CD4-positive, alpha-beta memory T cell (primary cell): ENCODE measurements at places on chromosomes 2 and 18. TPM values are rescaled to one million over a fixed set of nuclear protein-coding genes. Genes with fewer than 3 reads are reported as not detected.
A peak's percentile ranks its signal among the peaks of the same experiment; 100 is the strongest.

Gene FBXO11
- total RNA-seq: 87.3 TPM

DNA sequence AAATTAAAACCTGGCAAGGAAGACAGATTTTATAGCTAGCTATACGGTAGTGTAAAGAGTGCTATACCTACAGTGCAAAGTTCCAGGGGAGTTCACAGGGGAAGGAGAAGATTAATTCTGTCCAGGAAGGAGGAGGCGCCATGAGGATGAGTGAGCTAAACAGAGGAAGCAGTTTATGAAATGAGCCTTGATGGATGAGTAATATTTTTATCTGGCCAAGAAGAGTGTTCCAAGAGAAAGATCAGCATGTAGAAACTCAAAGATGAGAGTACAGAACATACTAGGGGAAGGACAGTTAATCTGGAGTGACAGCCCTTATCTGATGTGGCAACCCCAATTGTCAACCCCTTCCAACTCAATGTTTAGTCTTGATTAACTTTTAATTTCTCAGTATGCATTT, 54.8 kb downstream of the CDH20 start:
- H3K4me3 ChIP-seq: no peak overlapping the region
- no peak overlapping the region for H3K27ac ChIP-seq
- H3K36me3 ChIP-seq: no peaks in the 10 kb centered on the region
- H3K27me3 ChIP-seq: no peaks in the 10 kb centered on the region
- no peak for DNase-seq
- H3K4me1 ChIP-seq: no peaks in the 10 kb centered on the region

- H3K36me3 ChIP-seq: no peaks in the 10 kb centered on the region
- H3K27ac ChIP-seq: no peak overlapping the region
- no peaks in the 10 kb centered on the region for H3K27me3 ChIP-seq
- no peak for DNase-seq
Observed at GRCh38 chr2:176865336-176865735, 347.3 kb upstream of the HNRNPA3 start.

DNA sequence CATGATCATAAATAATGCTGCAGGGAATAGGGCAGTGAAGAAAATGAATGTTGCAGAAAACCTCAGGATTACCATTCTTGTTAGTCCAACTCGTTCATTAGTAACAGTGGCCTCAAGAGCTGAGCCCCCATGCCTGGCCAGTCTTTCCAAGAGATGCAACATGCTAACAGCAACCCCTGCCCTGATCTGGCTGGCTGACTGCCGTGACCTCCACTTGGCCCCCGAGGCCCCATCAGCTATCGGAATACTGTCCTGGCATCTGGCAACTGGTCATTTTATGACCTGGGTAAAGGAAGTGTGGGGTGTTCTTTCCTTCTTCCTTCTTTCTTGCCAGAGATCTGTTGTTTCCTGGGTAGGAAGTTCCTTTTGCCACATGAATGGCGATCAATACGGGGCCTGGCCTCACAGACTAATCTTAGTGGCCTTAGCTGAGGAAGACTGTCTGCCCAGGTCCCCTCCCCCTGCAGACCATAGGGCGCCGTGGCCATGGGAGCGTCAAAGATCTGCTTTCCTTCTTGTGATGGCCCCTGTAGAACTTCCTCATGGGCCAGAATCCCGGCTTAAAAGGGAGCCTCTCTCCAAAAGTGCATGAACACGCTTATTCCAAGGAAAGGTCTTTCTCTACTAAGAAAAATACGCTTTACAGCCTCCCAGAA, 10.6 kb upstream of the TRABD2A start:
- H3K27ac ChIP-seq: no peak overlapping the region
- no peak overlapping the region for H3K4me3 ChIP-seq
- H3K4me1 ChIP-seq: peaks cover 51% of the 10 kb centered on the region
- no peak for DNase-seq
- no peaks in the 10 kb centered on the region for H3K36me3 ChIP-seq
- no peaks in the 10 kb centered on the region for H3K27me3 ChIP-seq

Gene AQP4
- total RNA-seq: not detected

Gene DHRS9
- total RNA-seq: 0.44 TPM

Gene REG3A
- not detected for total RNA-seq

Gene TSHZ1
- total RNA-seq: 32.0 TPM

DNA sequence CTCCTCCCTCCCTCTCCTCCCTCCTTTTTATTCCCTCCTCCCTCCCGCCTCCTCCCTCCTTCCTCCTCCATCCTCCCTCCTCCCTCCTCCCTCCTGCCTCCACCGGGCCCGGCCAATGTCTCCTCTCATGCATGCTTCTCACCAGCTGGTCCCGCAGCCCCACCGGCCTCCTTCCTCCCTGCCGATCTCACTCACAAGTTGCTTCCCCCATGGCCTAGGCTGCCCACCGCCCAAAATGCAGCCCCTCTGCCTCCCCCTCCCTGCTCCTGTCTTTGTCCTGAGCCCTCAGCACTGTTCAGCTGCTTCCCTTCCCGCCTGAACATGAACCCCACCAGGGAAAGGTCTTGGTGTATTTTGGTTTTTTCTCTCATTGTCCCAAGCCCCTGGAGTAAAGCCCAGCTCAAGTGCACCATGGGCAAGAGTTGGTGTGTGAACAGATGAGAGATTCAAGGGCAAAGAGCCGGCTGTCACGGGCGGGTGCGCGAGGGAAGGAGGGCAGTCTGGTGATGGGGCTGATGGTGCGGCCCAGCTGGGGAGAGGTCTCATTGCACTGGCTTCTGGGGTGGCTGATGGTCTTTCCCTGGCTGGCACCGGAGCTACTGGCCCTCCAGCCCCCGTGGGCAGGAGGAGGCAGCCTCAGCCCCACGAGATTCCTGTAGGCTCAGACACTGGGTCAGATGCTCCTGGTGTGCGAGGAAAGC, 117.6 kb downstream of the TWIST2 start:
- peaks cover 3% of the 10 kb centered on the region for H3K27me3 ChIP-seq
- H3K27ac ChIP-seq: no peak overlapping the region
- no peaks in the 10 kb centered on the region for H3K4me1 ChIP-seq
- H3K4me3 ChIP-seq: no peak overlapping the region

Gene IHH
- 0.17 TPM for total RNA-seq

Gene SIX3
- not detected for total RNA-seq

DNA sequence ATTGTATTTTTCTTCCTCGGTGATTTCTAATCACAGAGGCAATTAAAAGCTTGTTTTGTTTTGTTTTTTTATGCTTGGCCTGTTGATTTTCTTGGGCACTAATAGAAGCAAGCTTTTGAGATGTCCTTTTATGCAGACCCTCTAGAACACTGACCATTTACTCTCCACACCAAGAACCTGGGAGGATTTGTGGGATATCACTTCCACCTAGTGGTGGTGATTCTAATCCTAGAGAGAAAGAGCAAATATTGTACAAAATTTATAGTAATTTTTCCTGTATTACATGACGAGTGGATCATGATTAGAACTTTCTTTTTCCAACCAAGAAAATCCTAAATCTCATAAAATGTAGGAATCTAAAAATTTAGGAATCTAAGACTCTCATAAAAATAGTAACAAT, 23.4 kb downstream of the NEMP2 start:
- H3K27ac ChIP-seq: no peak overlapping the region
- no peak overlapping the region for H3K4me3 ChIP-seq
- H3K36me3 ChIP-seq: peaks cover 8% of the 10 kb centered on the region
- peaks cover 15% of the 10 kb centered on the region for H3K4me1 ChIP-seq

- H3K36me3 ChIP-seq: no peaks in the 10 kb centered on the region
- DNase-seq: no peak
- no peaks in the 10 kb centered on the region for H3K27me3 ChIP-seq
- H3K27ac ChIP-seq: no peak overlapping the region
Observed at GRCh38 chr2:131035826-131036231, 57.4 kb downstream of the FAM168B start.

GRCh38 chr2:165406173-165406572, 63.3 kb upstream of the CSRNP3 start:
- no peaks in the 10 kb centered on the region for H3K36me3 ChIP-seq
- no peaks in the 10 kb centered on the region for H3K27me3 ChIP-seq
- no peaks in the 10 kb centered on the region for H3K4me1 ChIP-seq
- no peak overlapping the region for H3K4me3 ChIP-seq

DNA sequence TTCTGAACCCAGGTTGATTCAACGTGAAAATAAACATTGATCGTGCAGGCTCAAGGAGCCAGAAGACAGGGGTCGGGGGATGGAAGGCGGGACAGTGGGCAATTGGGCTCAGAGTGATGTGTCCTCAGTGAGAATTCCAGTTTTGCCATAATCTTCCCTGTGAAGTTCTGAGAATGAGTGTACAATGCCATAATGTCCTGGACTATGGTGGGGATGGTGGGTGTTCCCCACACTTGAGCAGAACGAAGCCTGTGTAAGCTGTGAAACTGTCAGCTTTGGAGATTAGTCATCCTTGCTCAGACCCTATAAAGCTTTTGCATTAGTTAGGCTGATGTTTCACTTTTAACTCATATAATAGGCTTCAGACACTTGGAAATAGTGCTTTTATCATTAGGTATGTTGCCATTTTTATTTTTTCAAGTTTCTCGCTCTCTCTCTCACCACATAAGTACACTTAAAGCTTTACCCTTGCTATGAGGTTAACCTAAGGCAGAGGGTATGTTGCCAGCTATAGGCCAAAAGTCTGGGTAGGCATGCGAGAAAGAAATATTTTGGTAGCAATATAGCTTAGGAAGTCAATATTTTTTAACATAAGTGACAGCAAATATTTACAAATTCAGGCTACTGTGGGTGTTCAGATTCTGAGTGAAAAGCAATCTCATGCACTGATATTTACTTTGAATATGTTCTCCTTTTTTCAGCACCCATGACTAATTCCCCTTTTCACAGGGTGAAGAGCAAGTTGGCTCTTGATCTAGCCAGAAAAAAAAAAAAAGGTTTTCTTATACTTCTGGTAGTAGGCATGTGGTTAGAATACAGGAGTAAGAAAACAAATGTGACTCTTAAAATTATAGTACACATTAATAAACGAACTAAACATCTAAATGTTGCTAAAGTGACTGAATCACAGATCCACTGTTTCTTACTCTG, 47.2 kb downstream of the CDC42EP3 start:
- no peak overlapping the region for H3K4me3 ChIP-seq
- H3K27ac ChIP-seq: peak overlapping the region; percentile 66
- H3K36me3 ChIP-seq: no peaks in the 10 kb centered on the region
- no peak for DNase-seq
- peaks cover 75% of the 10 kb centered on the region for H3K4me1 ChIP-seq

- no peaks in the 10 kb centered on the region for H3K27me3 ChIP-seq
- H3K36me3 ChIP-seq: no peaks in the 10 kb centered on the region
- no peak overlapping the region for H3K4me3 ChIP-seq
- no peak overlapping the region for H3K27ac ChIP-seq
- peaks cover 19% of the 10 kb centered on the region for H3K4me1 ChIP-seq
- no peak for DNase-seq
Observed at GRCh38 chr2:219392754-219393153, 5.0 kb upstream of the DNPEP start.

- no peak overlapping the region for H3K4me3 ChIP-seq
- H3K27me3 ChIP-seq: no peaks in the 10 kb centered on the region
- no peak for DNase-seq
Observed at GRCh38 chr2:49241501-49241900, 87.2 kb upstream of the FSHR start.

Gene PPP1R1C
- total RNA-seq: not detected

GRCh38 chr2:8607606-8608005, 74.2 kb upstream of the ID2 start:
- H3K36me3 ChIP-seq: no peaks in the 10 kb centered on the region
- no peaks in the 10 kb centered on the region for H3K27me3 ChIP-seq
- H3K4me3 ChIP-seq: no peak overlapping the region
- no peak overlapping the region for H3K27ac ChIP-seq
- DNase-seq: no peak

Gene VWA3B
- not detected for total RNA-seq

Gene RAB1A
- total RNA-seq: 53.3 TPM

- DNase-seq: no peak
- H3K36me3 ChIP-seq: no peaks in the 10 kb centered on the region
- H3K4me1 ChIP-seq: no peaks in the 10 kb centered on the region
- H3K27ac ChIP-seq: no peak overlapping the region
- peaks cover 4% of the 10 kb centered on the region for H3K27me3 ChIP-seq
Observed at GRCh38 chr2:177119099-177119498, 93.5 kb upstream of the HNRNPA3 start.

DNA sequence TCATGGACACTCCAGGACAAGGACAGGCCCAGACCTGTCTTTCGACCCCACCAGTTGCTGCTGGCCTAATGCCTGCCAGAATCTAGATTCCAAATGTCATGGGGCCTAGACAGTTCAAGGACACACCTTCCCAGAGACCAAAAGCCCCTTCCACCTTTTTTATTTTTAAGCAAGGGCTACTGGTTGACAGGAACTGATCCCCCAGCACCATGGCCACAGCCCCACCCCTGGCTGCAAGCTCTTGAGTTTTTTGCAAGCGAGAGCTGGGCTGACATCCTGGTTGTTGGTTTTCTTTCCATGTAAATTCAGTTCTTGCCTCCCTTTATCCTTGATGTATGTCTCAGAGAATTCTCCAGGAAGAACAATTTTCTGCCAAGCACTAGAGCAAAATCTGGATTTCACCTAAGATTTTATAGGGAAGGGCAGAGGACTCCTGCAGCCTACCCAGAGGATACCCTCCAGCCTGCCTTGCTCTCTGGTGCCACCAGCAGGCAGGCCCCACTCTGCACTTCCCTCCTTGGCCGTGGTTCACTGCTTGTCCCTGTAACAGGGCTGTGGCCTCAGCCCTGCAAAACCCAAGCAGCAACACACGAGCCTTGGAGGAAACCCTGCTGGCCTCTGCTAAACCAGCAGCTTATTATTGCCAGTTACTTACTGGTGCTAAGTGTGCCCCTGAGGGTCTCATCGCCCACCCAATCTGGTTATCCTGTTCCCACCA, 97.7 kb downstream of the TWIST2 start:
- no peak overlapping the region for H3K4me3 ChIP-seq
- DNase-seq: no peak
- H3K36me3 ChIP-seq: no peaks in the 10 kb centered on the region
- no peak overlapping the region for H3K27ac ChIP-seq
- no peaks in the 10 kb centered on the region for H3K27me3 ChIP-seq

- H3K36me3 ChIP-seq: no peaks in the 10 kb centered on the region
- H3K4me1 ChIP-seq: no peaks in the 10 kb centered on the region
- H3K27ac ChIP-seq: no peak overlapping the region
- no peak for DNase-seq
- H3K27me3 ChIP-seq: no peaks in the 10 kb centered on the region
Observed at GRCh38 chr2:1900732-1901131, 156.4 kb upstream of the PXDN start.

- no peak for DNase-seq
- H3K27ac ChIP-seq: no peak overlapping the region
- H3K36me3 ChIP-seq: no peaks in the 10 kb centered on the region
- no peaks in the 10 kb centered on the region for H3K4me1 ChIP-seq
- H3K4me3 ChIP-seq: no peak overlapping the region
- H3K27me3 ChIP-seq: no peaks in the 10 kb centered on the region
Observed at GRCh38 chr2:32798829-32799228, 147.9 kb upstream of the LTBP1 start.

- no peaks in the 10 kb centered on the region for H3K4me1 ChIP-seq
- no peak for DNase-seq
- no peak overlapping the region for H3K27ac ChIP-seq
- H3K27me3 ChIP-seq: no peaks in the 10 kb centered on the region
- H3K36me3 ChIP-seq: no peaks in the 10 kb centered on the region
Observed at GRCh38 chr18:41486575-41486974, 468.5 kb upstream of the PIK3C3 start.

Gene SLC11A1
- total RNA-seq: 1.3 TPM

Gene KDM3A
- 158 TPM for total RNA-seq
